ENCODE measurements at places on chromosomes 16 and 17. TPM values are rescaled to one million over a fixed set of nuclear protein-coding genes. Genes with fewer than 3 reads are reported as not detected.

DNA sequence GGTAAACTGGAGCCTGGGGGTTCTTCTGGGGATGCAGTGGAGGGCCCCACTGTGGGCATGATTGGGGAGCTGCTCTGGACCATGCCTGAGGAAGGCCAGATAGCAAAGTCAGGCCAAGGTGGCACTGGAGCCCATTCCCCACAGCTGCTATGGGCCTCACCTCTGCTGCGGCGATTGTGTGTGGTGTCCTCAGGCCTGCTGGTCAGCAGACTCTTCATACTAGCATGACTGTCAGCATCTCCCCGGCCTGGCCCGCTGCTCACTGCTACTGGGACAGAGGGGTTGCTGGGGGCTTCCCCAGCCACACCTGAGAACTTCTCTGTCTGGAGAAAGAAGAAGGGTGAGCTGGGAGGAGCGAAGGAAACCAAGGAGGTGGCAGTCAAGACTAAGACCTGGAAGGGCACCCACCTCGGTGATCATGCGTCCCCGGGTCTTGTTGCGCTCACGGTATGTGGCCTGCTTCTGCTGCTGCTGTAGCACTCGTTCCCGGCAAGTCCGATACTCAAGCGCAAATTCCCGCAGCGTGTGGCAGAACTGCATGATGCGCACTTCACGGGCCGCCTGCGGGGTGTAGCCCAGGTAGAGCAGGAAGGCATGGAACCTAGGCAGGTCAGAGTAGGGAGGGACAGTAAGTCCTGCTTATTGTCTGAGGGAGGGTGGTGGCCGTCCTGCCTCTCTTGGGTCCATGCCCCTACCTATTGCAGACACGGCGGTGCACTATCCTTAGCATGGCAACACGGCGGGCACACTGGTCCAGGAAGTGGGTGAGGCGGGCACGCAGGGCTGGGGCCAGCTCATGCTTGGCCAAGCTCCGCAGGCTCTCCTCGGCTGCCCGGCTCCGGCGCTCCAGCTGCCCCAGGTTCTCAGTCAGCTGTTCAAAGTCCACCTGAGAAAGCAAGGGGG lies 3.2 kb downstream of the TMEM208 start:
- no peak overlapping the region for H3K4me3 ChIP-seq
- H3K27me3 ChIP-seq: no peaks in the 10 kb centered on the region
- peaks cover 67% of the 10 kb centered on the region for H3K36me3 ChIP-seq
- DNase-seq: no peak
- peaks cover 6% of the 10 kb centered on the region for H3K4me1 ChIP-seq

DNA sequence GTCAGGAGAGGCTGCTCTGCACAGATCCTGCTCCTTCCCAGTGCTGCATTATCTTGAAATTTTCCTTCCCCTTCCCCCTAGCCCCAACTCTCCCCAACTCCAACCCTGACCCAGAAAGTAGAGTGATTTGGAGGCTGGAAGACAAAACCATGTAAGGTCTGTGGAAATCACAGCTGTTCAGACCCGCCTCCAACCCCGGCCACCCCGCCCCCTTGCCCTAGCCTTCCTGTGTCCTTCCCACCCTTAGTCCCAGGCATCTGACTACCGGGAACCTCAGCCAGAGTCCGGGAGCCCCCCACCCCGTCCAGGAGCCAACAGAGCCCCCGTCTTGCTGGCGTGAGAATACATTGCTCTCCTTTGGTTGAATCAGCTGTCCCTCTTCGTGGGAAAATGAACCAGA lies at the start of gene AOC3:
AOC3 (plus strand) TSS at position 246 of the 400 bp plus-strand sequence; CDS start at position 391, 145 bp downstream.
- DNase-seq: peak; percentile 80
- no peaks in the 10 kb centered on the region for H3K27me3 ChIP-seq
- H3K27ac ChIP-seq: peak within 1 kb of the TSS; percentile 84

GRCh38 chr17:4986951-4987766 lies at the start of gene CAMTA2:
CAMTA2 (minus strand) TSS chr17:4987675; CDS start chr17:4986222, 1,453 bp downstream.
- DNase-seq: peak; percentile 62
- no peaks in the 10 kb centered on the region for H3K4me1 ChIP-seq
- peak within 1 kb of the TSS; percentile 91 for H3K27ac ChIP-seq
- H3K4me3 ChIP-seq: peak within 1 kb of the TSS; percentile 86
- H3K27me3 ChIP-seq: no peaks in the 10 kb centered on the region

Gene STX1B
- total RNA-seq: 2.0 TPM

Gene GDPD3
- total RNA-seq: 0.53 TPM
